ENCODE measurements at places on chromosomes 12 and 14.

GRCh38 chr12:70196811-70197281 lies 46.4 kb upstream of the CNOT2 start:
- DNase-seq = peak; percentile 2

GRCh38 chr12:112018571-112019237 lies 5.5 kb downstream of the ERP29 start:
- DNase-seq = no peak

GRCh38 chr12:1373901-1374735 lies 220.3 kb downstream of the FBXL14 start:
- no peak for DNase-seq

DNA sequence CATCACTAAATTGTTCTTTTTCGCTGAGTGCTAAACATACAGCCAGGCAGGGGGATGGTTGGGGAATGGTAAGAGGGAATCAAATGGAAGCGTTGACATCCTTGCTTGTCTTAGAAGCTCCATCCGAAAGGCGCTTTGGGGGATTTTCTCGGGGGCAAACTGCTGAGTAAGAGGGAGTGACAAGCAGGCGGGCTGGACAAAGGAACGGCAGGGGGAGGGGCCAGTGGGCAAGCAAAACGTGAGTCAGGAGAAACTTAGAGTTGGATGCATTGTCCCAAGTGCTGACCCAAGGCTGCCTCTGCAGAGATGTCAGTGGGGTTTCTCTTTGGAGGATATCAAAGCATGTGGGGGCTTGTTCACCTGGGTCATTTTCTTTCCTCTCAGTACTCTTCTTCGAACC lies 480.5 kb downstream of the VRK1 start:
- no peak for DNase-seq

- DNase-seq = no peak
These were observed 111.2 kb downstream of the LGMN start for GRCh38 chr14:92637228-92637627.

DNA sequence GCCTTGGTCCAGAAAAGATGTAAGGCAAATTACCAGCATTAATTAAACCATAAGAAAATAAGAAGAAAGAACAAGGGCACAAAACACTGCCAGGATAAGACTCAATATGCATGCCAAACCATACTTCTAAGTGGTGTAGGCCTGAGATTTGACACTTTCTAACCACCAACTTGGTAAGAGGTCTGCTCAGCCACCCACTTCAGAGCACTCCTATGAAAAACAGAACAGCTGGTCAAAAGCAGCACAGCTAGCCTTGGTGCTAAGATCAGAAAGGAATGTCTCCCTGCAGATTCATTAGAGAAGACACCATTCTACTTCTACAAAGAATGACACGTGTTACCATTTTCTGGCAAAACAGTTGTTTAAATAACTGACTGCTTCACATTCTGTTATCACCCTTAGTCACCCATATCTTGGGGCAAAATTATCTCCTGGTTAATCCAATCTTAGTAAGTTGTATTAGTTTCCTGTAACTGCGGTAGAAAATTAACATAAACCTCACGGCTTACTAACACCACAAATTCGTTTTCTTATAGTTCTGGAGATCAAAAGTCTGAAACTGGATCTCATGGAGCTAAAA lies 13.2 kb downstream of the RPS6KA5 start:
- no peak for DNase-seq

- DNase-seq = no peak
These were observed 66.7 kb downstream of the SLC24A4 start for GRCh38 chr14:92389598-92390158.

DNA sequence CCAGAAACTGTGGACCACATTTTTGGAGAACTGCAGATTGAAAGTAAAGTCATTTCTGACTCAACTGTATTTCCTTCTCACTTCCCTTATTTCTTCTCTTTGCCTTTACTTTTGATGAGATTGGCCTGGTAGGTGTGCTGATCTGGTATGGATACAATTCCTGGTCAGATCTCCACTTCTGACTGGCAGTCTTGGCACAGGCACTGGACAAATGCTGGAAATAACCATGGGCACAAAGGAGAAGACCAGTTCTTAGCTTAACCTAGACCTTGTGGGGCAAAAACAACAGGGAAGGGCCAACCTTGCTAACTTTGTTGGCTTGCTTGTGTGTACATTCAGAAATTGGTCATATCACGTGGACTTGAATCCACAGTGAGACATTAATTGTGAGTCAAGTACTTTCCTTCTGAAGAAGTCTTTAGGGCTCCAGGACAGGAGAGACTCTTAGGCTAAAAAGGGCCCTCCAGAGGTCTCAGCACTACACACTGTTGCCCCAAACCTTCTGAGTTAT lies 75.0 kb downstream of the DIP2B start:
- no peak for DNase-seq

- no peak for DNase-seq
These were observed 6.6 kb downstream of the POMT2 start for GRCh38 chr14:77314043-77314442.

- DNase-seq = no peak
These were observed 13.4 kb upstream of the FRMD6 start for GRCh38 chr14:51638071-51638944.

- DNase-seq = peak; percentile 36
These were observed 17.3 kb upstream of the TMPRSS12 start for GRCh38 chr12:50825372-50825838.

- DNase-seq = no peak
These were observed 15.3 kb downstream of the DLK1 start for GRCh38 chr14:100741966-100742365.

GRCh38 chr12:53659011-53659551 lies 16.8 kb downstream of the ATP5MC2 start:
- DNase-seq = no peak

GRCh38 chr12:13255792-13256691 lies 59.5 kb downstream of the EMP1 start:
- peak; percentile 87 for DNase-seq

DNA sequence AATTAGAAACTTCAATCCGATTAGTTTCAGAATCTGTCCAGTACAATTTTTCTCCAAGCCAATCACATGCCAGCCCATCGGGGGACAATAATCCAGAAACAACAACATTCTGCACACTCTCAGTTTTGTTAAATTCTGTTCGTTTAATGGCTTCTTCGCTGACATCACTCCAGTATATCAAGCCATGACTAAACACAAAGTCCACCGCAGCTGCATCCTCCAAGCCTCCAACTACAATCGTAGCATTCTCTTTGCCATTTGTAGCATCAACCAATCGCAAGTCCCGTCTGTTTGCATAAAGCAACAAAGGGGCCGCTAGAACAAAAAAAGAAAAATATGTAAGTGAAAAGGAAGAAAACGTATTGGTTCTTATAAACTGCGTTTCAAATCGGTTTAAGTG lies 22.5 kb downstream of the LRP6 start:
- no peak for DNase-seq

DNA sequence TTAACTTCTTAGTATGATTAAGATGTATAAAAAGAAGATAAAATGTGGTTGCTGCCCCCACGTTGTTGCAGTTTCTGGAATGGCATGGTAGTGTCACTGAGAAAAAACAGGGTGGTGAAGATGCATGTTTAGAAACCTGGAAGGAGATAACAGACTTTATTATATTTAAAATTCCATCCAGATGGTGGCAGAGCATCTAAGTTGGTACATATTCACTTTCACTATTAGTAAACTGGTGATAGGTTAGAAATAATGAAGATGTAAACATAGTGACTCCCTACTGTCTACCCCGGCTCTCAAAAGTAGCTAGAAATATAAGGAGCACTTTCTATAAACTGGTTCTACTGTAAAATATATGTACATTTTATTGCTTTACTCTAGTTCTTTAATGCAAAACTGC lies 279.3 kb downstream of the NPAS3 start:
- no peak for DNase-seq

DNA sequence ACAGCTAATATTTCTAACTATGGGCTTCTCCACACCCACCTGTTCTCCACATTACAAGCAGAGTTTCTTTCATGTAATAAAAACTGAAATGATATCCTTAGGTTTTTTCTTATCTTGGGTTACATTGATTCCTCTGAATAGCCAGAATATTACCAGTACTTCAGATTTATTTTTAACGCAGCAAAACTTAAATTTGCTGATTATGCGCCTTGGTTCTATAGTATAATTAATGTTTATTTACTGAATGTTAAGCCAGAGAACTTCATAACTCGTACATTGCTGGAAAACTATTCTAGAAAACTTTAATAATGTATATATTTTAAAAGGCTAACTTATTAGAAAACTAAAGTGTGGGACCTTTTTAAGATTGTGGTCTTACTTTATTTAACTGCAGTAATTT lies 577.2 kb downstream of the PRKD1 start:
- no peak for DNase-seq

- no peak for DNase-seq
These were observed 203.4 kb upstream of the FOXN3 start for GRCh38 chr14:89620436-89620835.

DNA sequence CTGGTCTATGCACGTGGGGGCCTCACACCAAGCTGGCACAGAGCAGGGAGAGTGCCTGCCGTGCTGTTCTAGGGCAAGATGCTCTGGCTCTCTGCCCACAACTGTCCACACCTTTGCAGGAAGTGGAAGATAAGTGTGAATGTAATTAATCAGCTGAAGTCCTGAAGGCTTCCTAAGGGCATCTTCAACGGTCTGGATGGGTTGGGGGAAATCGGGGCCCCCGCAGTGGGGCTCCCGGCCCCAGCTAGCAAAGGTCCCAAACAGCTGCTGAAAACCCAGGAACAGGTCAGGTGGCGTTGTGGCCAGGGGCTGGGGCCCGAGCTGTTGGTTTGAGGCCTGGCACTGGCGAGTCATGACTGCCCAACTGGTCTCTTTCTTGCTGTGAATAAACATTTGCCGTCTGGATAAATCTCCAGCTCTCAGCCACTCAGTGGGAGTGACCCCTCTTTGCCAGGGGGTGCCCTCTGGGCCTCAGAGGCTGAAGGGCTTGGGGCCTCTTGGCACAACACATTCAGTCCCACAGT lies 6.7 kb upstream of the SLC25A29 start:
- DNase-seq = no peak

GRCh38 chr14:36702474-36702873 lies 40.8 kb downstream of the PAX9 start:
- DNase-seq = no peak

DNA sequence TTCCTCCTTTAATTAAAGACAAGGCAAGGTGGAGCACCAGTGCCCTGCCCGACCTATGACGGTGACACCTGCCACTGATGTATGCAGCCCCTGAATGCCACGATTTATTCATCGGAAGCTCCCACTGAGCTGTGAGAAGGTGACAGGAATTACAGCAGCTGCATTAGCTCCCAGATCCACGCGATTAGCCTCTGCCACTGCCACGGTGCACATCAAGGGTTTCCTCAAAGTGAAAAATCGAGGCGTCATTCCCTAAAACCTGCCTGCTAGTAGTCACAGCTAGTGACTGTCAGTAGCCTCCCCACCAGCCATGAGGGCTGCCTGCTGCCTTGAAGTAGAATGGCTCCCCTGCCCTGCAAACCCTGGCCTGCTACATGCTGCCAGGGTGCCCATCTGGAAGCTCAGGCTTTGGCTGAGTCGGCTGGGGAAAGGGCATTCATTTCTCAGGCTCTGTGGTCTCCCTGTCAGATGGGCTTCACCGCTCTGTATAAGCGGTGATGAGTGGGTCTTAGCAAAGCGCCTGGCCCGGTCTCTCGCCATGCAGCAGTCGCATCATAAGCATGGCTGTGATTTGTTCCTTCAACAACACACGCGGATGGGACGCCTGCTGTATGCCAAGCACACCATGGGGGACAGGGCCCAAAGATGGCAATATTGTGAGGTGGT lies 8.2 kb upstream of the BCL11B start:
- no peak for DNase-seq

- DNase-seq = peak; percentile 15
These were observed 15.6 kb upstream of the TFCP2 start for GRCh38 chr12:51188359-51189051.

- no peak for DNase-seq
These were observed 85.9 kb upstream of the CCDC91 start for GRCh38 chr12:28104316-28104715.

- DNase-seq = peak; percentile 44
These were observed 714 bp upstream of the PSMC6 start for GRCh38 chr14:52706286-52706685.

DNA sequence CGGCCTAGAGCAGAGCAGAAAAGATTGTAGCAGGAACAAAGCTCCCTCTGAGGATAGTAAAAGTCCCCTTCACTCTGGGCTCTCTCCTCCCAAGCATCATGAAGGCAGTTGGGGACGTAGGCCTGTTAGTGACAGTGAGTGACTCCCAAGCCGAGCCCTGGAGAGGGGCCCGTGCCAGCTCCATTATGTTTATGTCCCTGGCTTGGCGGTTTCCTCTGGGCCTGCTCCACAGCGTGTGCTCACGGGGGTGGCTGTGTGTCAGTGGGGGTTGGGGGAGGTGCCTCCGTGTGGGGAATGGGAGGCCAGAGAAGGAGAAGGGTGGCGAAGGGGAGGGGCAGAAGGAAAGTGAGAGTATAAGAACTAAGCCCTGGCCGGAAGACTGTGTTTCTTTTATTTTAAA lies 170.0 kb upstream of the VASH1 start:
- DNase-seq = no peak

- DNase-seq = no peak
These were observed 15.3 kb downstream of the EP400 start for GRCh38 chr12:131965073-131965472.

- peak; percentile 49 for DNase-seq
These were observed 55.0 kb upstream of the PSMC1 start for GRCh38 chr14:90201344-90201743.

DNA sequence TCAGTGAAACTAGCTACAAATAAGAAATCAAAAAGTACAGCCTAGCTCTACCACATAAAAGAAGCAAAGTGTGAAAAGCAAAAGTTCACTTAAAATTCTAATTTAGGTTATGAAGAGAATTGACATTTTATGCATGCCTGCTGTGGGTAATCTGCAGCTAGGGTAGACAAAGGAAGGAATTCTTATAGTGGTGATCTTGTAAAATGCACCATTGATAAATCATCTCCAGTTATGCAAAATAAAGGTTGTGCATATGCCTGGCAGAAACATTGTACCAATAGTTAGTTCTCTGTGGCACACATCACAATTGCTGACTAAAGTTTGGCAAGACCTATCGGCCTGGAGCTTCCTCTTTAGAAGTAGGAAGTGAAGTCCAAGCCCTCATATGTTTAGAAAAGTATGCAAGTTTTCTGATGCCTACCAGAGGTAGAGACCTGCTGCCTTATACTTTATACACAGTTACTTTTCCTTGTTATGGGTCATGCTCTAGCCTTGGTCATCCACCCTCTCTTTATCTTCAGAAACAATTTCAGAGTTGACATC lies 78.3 kb downstream of the TSHR start:
- DNase-seq = no peak

DNA sequence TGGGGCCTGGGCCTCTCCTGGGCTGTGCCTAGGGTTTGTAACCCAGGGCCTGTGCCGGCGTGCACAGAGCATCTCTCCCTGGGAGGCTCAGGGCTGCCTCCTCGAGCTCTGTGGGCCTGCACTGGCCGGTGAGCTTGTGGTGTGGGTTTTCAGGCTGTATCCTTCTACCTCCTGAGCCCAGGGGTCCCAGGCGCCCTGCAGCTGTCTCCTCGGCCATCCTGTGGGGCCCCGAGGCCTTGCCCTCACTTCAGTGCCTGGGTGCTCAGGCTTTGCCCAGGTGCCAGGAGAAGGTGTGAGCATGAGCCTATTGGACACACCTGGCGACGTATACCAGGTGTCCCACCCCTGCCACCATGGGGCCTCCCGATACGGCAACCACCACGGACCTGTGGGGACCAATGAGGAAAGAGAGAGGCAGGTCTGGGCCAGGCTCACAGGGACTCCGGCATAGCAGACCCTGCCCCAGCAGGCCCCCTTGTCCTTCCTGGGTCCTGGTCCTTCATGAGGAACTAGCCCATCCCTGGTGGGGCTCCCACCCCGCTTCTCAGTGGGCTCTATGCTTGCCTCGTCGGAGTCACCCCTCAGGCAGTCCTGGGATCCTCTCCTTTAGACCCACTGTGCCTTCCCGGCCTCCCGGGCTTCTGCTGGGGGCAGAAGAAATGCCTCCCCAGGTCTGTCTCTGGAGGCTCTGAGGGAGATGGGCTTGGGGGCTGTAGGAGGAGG lies 400.2 kb downstream of the TMEM121 start:
- DNase-seq = no peak

All from SK-N-SH (cell line).